ENCODE measurements at places on chromosomes 2 and 18.

DNA sequence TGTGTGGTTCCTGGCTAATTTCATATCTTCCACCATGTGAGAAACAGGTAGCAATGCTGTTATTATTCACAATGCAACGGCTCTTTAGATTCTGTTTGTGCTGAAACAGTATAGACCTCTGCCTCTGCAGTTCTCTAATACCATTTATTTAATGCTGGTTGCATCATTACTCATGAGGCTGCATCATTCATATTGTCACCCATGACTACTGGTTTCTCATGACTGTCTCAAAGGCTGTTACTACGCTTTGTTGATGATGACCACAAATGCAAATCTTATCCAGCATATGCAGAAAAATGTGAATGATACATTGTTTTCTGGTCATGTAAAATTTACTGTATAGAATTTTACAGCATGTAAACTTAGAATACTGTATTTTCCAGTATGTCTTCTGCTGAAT lies 22.5 kb downstream of the CAVIN2 start:
- DNase-seq, result no peak

GRCh38 chr2:240780023-240780700 lies 39.9 kb downstream of the KIF1A start:
- no peak for DNase-seq

- no peak for DNase-seq
These were observed 36.7 kb downstream of the SFXN5 start for GRCh38 chr2:73034661-73035375.

- DNase-seq, result peak; percentile 52
These were observed 233.5 kb upstream of the ATP5MC3 start for GRCh38 chr2:175414882-175415487.

- no peak for DNase-seq
These were observed 365.2 kb downstream of the DSEL start for GRCh38 chr18:67151366-67151765.

DNA sequence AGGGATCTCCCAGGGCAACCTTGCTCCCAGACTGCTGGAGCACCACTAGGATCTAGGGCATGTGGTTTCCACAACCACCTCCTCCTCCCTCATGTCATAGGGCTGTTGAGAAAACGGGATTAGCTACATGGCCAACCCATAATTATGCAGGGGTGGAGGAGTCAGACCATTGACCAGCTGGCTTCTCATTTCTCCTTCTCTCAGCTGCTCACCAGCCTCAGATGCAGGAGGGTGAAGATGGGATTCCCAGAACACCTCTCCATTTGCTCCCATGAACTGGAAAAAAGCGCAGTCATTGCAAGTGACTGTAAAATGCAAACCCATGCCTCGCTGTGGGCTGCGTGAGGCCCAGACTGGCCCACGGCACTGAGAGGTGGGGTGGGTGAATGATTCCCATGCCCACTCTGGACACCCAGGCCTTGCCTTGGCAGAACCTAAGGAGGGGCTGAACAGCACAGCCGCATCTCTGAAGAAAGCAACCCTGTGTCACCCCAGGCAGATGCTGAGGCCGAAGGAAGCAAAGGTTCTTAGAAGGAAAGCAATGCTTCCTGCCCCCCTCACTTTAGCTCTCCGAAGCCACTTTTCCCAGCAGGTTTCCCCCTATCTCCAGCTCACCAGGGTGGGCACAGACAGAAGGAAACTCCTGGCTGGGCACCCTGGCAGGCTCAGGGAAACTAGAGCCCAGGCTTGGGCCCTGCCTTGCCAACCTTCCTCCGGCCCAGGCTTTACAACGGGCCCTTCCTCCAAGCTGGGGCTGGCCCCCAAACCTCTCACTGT lies 69.6 kb upstream of the RTN4 start:
- DNase-seq, result no peak

GRCh38 chr2:239291475-239292350 lies 109.1 kb downstream of the HDAC4 start:
- DNase-seq, result no peak

GRCh38 chr2:19123556-19123955 lies 234.9 kb downstream of the OSR1 start:
- no peak for DNase-seq

DNA sequence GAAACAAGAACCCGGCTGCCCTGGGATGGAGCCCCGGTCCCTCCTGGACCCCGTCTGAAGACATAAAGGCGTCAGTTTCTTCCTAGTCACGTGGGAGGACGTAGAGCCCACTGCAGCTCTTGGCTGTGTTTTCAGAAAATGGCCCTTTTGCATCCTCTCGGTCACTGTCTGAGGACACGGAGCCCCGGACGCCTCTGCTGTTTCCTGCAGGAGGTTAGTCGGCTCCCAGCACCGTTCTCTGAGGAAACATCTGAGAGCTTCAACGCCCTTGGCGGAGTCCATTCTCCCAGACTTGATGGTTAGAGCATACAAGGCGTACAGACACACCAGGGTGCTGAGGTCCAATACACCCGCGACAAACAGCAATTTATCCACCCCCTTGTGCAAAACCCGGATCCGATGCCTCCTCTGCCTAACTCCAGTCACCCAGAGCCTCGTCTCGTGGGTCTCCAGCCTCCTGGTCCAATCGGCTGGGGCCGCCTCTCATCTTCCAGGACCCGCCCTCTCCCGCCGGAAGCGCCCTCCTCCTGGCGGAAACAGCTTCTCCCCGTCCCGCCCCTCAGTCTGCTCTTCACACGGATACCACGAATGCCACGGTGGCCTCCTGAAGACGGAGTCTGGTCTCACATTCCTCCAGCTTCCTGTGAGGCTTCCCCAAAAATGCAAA lies 119.4 kb downstream of the TMEM18 start:
- no peak for DNase-seq

DNA sequence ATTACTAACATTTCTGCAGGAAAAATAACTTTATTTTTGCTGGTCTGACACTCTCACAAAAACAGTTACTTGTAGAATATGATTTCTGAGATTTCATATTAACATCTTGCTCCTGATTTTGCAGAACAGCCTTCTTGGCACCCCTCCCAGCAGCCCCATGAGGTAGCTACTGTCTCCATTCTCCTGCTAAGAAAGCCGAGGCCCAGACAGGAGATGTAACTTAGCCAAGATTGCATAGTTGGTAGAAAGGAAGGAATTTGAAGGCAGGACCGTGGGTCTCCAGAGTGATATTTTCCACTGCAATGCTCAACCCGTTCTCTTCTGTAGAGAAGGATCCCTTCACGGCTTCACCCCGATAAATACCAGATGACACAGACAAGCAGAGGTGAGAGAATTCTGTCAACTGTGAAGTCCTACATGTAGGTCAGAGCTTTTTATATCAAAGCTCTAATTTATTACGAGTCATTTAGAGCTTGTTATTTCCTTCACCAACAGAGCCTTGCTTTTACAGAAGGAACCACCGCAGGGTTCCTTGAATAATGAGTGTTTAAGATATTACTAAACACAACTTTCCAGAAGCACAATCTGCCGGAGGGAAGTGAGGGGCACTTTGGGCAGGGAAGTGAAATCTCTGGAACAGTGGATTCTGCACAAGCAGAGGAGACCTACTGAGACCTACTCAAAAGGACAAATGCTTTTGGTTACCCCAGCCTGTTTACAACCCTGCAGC lies 48.0 kb upstream of the MYCN start:
- no peak for DNase-seq

DNA sequence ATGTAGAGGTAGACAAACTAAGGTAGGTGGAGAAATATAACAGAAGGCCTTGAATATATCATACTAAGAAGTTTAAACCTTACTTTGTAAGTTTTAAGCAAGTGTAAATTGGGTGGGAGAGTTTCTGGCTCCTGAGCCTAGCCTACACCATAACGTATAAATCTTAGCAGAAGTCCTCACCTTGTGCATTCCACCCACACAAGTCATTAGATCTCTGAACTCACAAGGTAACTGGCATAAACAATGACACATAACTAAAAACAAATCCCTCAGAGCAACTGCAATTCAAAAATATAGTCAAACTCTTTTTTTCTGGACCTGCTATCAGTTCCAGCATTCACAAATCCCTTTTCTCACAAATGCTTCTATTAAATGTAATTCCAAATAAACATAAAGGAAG lies 9.4 kb downstream of the REV1 start:
- no peak for DNase-seq

DNA sequence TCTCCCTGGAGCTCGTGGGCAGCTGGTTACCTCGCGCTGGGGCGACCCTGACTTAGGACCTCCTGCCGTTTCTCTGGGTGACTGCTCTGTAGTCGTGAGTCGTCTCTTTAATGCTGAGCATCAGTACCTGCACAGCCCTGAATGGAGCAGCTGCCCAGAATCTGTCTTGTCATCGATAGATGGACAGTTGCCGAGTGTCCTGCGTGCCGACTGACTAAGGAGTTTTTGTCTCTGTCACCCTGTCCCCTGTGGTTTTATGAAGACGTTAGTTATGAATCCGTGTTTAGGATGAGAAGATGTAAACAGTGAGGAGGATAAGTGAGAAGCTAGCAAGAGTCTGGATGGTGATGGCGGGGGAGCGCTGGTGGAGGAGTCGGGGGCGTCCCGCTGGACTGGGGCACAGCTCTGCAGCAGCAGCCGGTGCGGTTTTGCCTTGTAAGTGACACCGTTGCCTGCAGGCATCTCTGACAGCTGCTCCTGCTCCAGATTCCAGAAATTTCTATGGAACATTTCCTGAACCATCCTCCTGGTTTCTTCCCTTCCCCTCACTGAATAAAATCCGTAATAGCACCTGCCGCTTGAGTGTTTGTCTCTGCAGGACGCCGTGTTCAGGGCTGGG lies 13.3 kb downstream of the AGAP1 start:
- DNase-seq, result no peak

GRCh38 chr2:117936871-117937428 lies 76.9 kb downstream of the CCDC93 start:
- no peak for DNase-seq

DNA sequence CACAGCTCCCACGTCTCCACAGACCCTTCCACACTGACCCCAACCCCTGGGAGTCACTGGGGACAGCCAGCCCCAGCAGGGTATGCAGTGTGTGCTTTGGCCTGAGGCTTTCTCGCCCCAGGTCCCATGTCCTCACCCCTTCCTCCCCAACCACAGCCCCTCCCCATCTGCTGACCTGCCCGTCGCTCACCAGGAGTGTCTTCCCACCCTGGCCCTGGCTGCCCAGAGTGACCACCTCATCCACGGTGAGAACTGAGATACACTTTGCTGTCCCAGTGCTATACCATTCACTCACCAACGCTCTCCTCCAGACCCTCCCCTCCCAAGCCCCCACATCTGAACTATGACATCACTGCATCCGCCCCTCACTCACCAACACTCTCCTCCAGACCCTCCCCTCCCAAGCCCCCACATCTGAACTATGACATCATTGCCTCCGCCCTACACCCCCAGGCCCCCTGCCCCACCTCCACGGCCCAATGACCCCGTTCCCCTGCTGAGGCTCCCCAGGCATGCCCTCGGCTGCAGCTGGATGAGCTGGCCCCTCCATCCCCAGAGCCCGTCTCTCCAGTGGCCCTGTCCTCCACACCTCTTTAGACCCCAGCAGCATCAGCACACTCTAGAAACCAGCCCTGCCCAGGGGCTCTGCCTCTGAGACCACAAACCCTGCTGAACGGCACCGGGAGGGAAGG lies 55.2 kb downstream of the ANKMY1 start:
- DNase-seq, result no peak

- DNase-seq, result no peak
These were observed 116.9 kb downstream of the METTL8 start for GRCh38 chr2:171316755-171317337.

DNA sequence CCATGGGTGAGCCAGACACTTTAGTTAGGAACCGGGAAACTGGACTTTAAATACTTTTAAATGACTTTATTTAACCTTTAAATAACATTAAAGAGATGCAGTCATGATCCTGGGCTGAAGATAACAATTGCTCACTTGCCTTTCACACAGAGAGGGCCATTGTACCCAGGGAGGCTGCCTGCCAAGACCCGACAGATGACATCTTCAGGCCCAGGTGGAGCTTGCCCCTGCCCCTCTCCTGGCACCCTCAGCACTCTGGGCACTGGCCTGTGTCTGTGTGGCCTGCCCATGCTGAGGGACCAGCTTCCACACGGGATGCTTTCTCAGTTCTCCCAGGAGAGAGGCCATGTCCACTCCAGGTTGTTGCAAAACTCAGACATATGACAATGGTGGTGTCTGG lies 216.4 kb upstream of the MYT1L start:
- no peak for DNase-seq

DNA sequence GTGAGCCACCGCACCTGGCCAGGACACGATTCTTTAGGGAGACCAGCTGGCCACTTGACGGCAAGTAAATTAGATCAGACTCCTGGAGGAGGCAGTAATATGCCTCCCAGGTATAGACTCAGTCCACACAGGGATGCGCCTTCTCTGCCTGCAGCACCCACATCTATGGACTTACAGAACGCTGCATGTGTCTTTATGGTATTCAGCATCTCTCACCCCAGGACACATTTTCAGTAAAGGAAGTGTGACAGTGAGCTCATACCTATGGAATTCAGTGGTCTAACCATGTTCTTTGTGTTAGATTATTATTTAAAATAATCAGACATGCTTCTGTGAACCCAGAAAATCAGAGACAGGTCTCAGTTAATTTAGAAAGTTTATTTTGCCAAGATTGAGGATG lies 5.9 kb upstream of the NARS1 start:
- DNase-seq, result peak; percentile 28

- no peak for DNase-seq
These were observed 568.5 kb upstream of the SOX11 start for GRCh38 chr2:5123582-5124196.

GRCh38 chr2:2873450-2873811 lies 504.2 kb downstream of the EIPR1 start:
- DNase-seq, result no peak

DNA sequence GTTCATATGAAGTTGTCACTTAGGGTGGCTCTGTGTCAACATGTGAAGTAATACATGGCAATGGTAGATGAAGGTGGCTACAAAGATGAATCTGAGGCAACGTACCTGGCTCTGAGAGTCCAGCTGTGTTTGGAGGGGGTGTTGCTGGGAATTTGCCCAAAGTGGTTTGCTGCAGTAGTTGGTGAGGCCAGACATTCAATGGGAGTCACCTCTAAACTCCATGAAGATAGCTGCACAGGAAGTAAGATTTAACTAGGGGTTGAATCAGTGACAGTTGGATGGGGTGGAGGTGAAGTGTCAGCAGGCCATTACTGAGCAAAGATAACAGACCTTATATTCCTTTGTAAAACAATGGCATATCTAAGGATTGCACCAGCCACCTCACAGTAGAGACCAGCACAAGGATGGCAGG lies 71.8 kb downstream of the NUP35 start:
- no peak for DNase-seq

DNA sequence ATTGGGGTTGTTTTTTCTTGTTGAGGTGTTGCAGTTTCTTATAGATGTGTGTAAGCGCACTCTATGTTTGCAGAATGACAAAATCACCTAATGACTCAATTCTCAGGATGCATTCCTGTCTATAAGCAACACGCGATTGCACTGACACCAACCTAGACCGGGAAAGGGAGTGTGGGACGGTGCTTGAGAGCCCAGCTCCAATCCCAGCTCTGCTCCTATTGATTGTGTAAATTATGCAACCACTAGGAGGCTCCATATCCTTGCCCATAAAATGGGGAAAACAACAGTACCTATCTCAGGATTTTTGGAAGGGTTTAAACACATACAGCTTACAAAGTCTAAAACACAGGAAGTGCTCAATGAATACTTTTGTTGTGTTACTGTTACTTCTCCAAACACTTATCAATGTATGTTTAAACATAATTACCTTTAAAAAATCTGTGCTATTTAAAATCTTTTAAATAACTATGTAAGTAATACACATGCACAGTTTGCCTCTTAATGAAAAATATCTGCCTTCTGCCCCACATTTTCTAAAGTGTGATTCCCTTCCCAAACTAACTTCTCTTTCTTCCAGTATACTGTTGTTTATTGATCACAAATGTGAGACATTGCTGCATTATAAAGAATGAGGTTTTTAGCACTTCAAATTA lies 132.5 kb downstream of the SPHKAP start:
- DNase-seq, result peak; percentile 57

Measured in HFFc6 (cell line).